CD4-positive, alpha-beta T cell treated with Interleukin-10 for 1 hour (primary cell): ENCODE measurements at places on chromosomes 1 and 21.

- DNase-seq: no peak
Measured at GRCh38 chr1:67948151-67949080, 102.0 kb downstream of the DIRAS3 start.

GRCh38 chr21:41459884-41460534 is 34.0 kb downstream of the MX1 start:
- DNase-seq: no peak

GRCh38 chr1:225440380-225441221 is 12.8 kb upstream of the LBR start:
- DNase-seq: no peak

- no peak for DNase-seq
Measured at GRCh38 chr1:231139125-231139649, 22.7 kb upstream of the TRIM67 start.

GRCh38 chr1:234827656-234828055 is 217.7 kb upstream of the IRF2BP2 start:
- no peak for DNase-seq

DNA sequence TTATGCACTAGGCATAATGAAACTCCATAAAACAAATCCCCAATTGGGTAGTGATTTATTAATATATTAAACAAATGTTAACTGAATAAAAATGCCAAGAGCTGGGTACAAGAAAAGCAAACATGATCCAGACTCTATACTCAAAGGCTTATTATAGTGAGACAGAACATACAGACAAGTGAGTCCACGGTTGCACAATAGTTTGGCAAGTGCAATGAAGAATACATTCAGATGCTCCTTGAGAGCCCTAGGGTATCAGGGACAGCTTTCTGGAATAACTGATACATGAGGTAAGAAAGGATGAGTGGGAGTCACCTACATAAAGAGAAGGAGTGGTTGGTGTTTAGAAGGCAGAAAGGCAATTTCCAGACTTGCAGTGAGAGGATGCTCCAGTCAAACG is 85.1 kb downstream of the VAV3 start:
- DNase-seq: no peak

DNA sequence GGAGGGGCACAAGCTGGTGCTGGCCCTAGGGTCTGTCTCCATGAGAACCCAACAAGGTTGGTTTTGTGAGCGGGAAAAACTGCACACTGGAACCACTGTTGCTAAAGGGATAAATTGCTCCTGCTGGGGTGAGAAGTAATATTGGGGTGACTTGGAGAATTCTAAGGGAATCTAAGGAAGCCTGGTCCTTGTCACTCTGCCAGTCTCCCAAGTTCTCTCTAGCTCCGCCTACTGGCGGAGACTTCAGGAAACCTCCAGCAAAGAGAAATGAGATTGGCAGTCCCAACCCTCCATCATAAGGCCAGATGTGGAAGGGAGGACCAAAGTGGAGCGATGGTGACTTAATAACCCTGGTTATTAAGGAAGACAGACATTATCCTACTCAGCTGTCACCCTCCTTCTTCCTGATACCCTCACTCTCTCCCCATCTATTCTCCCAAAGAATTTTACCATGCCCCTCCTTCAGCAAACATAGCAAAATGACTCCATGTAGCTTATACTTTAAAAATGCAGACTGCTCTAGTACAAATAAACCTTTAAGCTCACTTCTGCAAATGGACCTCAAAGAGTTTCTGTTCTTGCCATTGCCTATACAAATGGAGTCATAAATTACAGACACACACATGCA is 2.7 kb downstream of the LCE1F start:
- no peak for DNase-seq

GRCh38 chr1:41400225-41400624 is 39.0 kb downstream of the FOXO6 start:
- DNase-seq: no peak

DNA sequence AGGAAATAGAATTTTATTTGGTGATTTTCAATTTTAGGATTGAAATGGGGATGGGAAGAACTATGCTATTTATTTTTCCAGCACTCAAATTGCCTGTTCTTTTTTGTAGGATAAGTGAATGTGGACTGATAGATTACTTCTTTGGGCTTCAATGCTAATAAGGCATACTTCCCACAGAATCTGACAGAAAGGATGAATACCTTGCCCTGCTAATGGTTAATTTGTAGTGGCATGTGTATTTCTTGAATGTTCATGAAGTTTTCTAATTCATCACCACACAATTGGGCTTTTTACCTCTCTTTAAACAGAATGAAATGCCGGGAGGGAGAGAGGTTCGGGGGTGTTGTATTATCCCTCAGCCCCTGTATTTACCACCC is 369.1 kb upstream of the ADGRL2 start:
- no peak for DNase-seq

GRCh38 chr1:35447278-35447677 is 109.9 kb downstream of the KIAA0319L start:
- DNase-seq: no peak

- no peak for DNase-seq
Measured at GRCh38 chr1:2863648-2863963, 62.1 kb upstream of the TTC34 start.

DNA sequence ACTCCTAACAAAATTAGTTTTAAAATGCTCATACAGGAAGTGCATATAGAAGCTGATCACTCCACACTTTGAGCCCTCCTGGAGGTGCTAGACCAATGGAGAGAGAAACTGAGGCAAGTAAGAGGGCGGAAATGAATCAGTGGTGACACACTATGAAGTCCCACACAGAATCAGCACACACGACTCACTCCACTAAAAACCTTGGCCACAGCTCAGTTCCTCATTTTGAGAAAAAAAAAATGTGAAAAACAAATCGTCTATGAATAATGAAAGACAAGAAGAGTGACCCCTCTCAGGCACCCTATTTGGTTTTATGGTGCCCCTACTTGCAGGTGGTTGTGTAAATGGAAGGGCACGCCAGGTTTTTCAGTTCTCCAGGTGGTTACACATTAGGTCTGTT is 675.1 kb upstream of the BRINP3 start:
- no peak for DNase-seq

DNA sequence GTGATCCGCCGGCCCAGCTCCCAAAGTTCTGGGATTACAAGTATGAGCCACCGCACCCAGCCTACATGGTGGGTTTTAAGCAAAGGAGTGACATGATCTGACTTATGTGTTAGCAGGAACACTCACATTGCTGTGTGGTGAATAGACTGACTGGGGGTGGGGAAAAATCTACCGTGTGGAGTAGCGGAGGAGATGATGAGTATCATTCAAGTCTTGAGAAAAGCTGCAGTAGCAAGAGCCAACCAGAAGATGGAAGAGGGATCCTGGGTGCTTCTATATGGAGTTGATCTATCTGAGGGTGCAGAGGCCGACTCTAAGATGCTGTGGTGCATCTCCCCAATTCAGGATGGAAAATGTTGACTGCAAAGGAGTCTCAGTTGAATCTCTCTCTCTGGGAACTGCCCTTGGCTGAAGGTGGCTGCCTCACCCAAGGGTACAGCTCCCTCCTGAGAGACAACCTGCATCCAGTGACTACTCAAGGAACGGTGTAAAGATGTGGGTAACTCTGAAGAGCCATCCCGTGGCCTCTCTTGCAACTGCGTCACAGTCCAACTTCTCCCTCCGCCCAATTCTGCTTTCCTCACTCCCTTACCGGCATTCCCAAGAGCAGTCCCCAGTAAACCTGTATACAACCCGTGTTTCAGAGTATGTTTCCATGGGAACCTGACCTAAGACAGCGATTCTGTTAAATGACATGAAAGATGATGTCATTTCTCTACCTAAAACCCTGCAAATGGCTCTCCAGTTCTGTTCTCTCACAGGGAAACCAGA is 7.4 kb upstream of the B3GALNT2 start:
- no peak for DNase-seq

DNA sequence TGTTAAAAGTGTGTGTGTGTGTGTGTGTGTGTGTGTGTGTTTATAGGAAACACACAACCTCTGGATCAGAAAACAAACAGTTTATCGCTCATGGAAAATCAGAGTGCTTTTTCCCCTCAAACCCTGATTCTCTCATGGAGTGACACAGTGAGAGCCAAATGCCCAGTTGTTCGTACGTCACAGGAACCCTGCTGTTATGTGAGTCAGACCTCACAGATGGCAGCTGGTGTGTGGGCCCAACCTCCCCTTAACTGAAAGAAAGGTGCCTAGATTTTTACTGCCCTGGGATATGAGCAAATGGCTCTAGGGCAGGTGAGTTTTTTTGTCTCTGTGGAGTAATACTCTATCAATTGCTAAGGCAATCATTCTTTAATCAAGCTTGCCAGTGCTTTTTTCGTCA is 1788.1 kb downstream of the BRINP3 start:
- no peak for DNase-seq

DNA sequence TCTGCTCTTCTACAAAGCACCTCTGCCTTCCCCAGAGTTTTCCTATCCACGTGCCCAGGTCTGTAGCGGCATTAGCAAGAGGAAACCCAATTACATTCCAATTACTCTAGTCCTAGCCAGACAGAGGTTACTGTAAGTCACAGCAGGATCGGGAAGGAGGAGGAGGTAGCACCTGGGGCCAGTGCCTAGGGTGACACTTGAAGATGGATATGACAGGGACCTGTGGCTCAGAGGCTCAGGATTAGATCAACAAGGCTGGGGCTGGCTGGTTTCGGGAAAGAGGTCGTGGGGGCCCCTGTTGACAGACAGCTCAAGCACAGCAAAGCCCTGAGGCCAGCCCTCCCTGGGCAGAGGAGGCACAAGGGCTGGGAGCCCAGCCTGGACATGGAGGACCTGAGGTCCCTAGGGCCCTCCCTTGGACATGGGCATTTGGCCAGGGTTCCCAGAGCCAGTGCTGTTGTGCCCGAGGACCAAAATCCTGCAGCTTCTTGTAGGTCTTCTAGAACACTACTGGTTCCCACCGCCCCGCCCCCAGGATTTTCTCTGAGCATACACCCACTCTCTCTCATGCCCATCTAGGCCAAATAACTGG is 3.0 kb upstream of the HCRTR1 start:
- no peak for DNase-seq
